PC-3 (cell line): ENCODE measurements at places on chromosomes 6 and 20. TPM values are rescaled to one million over a fixed set of nuclear protein-coding genes. Genes with fewer than 3 reads are reported as not detected.
A peak's percentile ranks its signal among the peaks of the same experiment; 100 is the strongest.

The KHDC1L gene
- total RNA-seq = 0.80 and 2.4 TPM in 2 replicates

The PRL gene
- not detected in 2 replicates for total RNA-seq

The RBM24 gene
- total RNA-seq = 2.0 and 3.2 TPM in 2 replicates

GRCh38 chr6:30092852-30093543, 17.4 kb upstream of the RNF39 start:
- DNase-seq = no peak
- H3K4me3 ChIP-seq = no peak overlapping the region
- peaks cover 22% of the 10 kb centered on the region for H3K4me1 ChIP-seq
- no peaks in the 10 kb centered on the region for H3K36me3 ChIP-seq
- H3K27me3 ChIP-seq = no peaks in the 10 kb centered on the region
- H3K27ac ChIP-seq = no peak overlapping the region

GRCh38 chr20:39699166-39699725, 737.1 kb downstream of the DHX35 start:
- H3K27ac ChIP-seq = no peak overlapping the region
- DNase-seq = no peak
- no peaks in the 10 kb centered on the region for H3K4me1 ChIP-seq

DNA sequence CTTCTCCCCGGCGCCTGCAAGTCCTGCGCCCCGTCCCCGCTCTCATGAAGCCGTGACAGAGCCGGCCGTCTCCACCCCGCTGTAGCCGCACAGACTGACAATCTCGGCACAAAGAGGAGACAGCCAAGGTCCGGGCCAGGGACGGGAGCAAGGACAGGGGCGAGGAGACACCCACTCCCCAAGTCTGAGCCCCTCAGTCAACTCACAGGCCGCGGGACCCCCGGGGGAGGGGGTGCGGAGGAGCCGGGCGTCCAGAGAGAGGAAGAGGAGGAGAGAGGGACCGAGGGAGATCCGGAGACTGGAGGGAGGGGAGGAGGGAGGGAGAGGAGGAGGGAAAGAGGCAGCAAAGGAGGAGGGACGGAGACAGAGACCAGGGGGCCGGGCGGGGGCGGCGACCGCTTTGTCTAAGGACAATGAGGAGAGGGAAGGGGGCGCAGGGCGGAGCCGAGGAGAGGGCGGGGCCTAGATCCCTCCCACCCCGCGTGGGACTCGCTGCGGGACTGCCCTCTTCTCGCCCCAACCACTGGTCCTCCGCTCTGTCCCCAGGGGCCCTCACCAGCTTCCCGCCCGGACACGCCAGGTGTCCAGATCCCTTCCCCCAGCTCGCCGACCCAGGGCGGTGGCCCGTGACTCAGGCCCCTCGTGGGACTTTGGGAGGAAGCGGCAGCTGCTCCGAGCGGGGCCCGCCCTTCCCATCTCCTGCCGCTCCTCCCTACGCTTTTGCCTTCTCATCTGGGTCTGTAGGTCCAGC, 638 bp upstream of the PPP1R18 start:
- peak; percentile 96 for DNase-seq
- no peaks in the 10 kb centered on the region for H3K27me3 ChIP-seq
- no peaks in the 10 kb centered on the region for H3K36me3 ChIP-seq
- H3K27ac ChIP-seq = peak overlapping the region; percentile 96
- H3K4me1 ChIP-seq = peaks cover 66% of the 10 kb centered on the region
- H3K4me3 ChIP-seq = peak overlapping the region; percentile 97

GRCh38 chr6:42138630-42139619, 3.5 kb downstream of the C6orf132 start:
- H3K4me3 ChIP-seq = peak overlapping the region; percentile 89; the same call in 1 of the 2 replicates
- H3K27ac ChIP-seq = peak overlapping the region; percentile 75
- peak; percentile 78 for DNase-seq
- no peaks in the 10 kb centered on the region for H3K27me3 ChIP-seq

GRCh38 chr20:45111799-45112471, 3.0 kb downstream of the WFDC5 start:
- no peak overlapping the region for H3K27ac ChIP-seq
- H3K27me3 ChIP-seq = no peaks in the 10 kb centered on the region
- peak; percentile 45 for DNase-seq
- no peak overlapping the region for H3K4me3 ChIP-seq

DNA sequence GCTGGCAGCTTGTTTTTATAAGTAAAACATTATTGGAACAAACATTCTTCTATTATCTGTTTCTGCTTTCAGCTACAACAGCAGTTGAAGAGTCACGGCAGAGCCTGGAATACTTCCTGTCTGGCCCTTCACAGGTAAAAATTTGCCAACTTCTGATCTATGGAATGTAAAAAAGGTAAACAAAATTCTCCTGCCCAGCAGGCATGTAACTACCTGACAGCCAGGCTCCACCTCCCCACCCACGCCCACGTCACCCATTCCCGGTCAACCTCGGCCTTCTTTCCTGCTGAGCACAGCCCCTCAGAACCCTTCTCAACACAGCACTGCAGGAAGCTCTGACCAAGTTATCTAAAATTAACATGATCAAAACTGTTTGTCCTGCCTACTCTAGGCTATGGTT, 166.0 kb downstream of the DLL1 start:
- peak; percentile 53 for DNase-seq
- no peaks in the 10 kb centered on the region for H3K36me3 ChIP-seq
- peaks cover 10% of the 10 kb centered on the region; the same call in 1 of the 2 replicates for H3K4me1 ChIP-seq

- no peaks in the 10 kb centered on the region for H3K36me3 ChIP-seq
- H3K27ac ChIP-seq = no peak overlapping the region
- no peak for DNase-seq
- H3K4me3 ChIP-seq = no peak overlapping the region
Measured at GRCh38 chr20:19129976-19130612, 82.3 kb upstream of the SLC24A3 start.

- no peak overlapping the region for H3K4me3 ChIP-seq
- H3K4me1 ChIP-seq = no peaks in the 10 kb centered on the region
- no peaks in the 10 kb centered on the region for H3K27me3 ChIP-seq
- DNase-seq = no peak
- no peak overlapping the region for H3K27ac ChIP-seq
Measured at GRCh38 chr6:149821492-149821891, 42.7 kb downstream of the LRP11 start.
